ENCODE measurements at places on chromosomes 2 and 18. TPM values are rescaled to one million over a fixed set of nuclear protein-coding genes. Genes with fewer than 3 reads are reported as not detected.

Gene DNER
- 4.4 TPM for total RNA-seq

- DNase-seq: no peak
Measured at GRCh38 chr2:102872388-102872787, 110.6 kb downstream of the TMEM182 start.

GRCh38 chr2:71743995-71744675 is 290.8 kb downstream of the DYSF start:
- no peak for DNase-seq

Gene HOXD10
- 14.1 TPM for total RNA-seq

GRCh38 chr2:120634533-120634932 is 101.1 kb upstream of the GLI2 start:
- no peak for DNase-seq

GRCh38 chr18:71831039-71831438 is 713.1 kb downstream of the CBLN2 start:
- no peak for DNase-seq

Measured in urinary bladder (tissue), 4 donors.